ENCODE measurements at places on chromosomes 11 and 22. TPM values are rescaled to one million over a fixed set of nuclear protein-coding genes. Genes with fewer than 3 reads are reported as not detected.
A peak's percentile ranks its signal among the peaks of the same experiment; 100 is the strongest.

DNA sequence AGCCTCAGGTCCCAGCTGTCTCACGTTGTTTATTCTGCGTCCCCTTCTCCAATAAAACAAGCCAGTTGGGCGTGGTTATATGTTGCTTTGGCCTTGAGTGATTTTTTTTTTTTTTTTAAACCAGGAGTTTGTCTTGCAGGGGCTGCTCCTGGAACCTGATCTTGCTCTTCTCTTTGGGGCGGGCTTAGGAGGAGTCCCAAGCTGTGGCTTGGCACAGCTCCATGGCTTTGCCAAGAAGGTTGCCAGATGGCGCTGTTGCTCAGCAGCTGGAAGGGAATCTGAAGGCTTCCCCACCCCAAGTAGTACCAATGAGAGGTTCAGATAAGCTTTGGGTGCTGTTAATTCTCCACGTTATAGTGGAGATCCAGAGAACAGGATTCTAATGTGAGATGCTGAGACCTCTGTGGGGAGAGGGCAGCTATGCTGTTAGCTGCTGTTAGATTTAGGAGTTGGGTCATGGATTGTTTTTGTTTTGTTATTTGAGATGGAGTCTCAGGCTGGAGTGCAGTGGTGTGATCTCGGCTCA lies 2.0 kb upstream of the FERMT3 start:
- DNase-seq, result peak; percentile 93

DNA sequence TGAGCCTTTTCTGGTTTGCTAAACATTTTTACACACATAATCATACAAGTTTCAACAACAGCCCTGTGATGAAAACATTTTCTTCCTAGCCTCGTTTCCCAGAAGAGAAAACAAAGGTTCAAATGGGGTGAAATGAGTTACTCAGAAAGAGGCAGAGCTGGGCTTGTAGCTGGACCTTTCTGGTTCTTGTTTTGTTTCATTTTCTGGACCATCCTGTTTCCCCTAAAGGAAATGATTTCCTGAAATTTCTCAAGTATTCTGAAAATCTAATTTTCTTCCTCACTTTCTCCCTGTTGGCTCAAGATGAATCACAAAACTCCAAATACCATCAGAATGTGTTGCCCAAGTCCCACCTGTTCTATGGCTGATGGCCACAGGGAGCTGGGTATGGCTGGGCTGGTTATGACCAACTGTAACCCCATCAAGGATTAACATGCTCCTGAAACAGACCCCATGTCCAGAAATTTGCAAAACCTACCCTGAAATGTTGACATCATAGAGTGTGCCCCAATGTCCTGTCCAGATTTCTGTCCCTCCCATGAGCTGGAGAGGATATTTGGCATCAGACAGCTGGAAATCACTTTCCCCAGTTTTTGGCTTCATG lies 6.7 kb upstream of the APOL4 start:
- DNase-seq, result no peak

DNA sequence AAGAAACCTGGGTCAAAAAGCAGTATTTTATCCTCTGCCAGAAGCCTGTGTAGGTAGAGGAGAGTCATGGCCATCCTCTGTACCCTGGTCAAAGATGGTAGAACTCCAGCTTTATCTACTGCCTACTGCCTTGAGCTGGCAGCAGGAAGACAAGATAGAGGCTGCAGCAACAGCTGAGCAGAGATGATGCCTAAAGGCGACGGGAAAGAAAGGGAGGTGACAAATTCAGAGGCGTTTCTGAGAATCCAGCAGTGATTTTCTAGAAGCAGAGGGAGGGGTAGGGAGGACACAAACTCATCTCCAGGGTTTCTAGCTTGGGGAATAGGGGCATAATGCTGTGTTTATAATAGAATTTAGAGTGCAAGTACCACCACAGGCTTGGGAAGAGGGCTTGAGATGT lies 15.5 kb upstream of the C1QTNF4 start:
- DNase-seq, result no peak

The PATE2 gene
- total RNA-seq, result not detected

DNA sequence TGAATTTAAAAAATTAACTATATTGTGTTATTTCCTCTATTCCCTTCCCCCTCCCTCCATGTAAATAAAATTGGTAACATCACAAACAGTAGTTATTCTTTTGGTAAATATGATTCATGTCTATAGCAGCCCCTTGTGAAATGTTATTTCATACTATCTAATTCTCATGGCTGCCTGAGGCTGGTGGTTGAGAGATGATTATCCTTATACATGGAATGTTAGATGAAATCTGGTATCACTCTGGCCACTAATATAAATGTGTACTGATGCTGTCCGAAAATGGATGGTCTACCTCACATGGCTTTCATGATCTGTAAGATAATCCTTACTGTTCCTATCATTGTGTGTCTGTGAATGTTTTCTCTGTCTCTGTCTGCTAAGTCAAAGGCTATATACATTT lies 25.0 kb upstream of the EXPH5 start:
- DNase-seq, result no peak

The EHF gene
- total RNA-seq, result 0.18 TPM

- no peak for DNase-seq
Measured at GRCh38 chr22:46770726-46771125, 8.3 kb downstream of the TBC1D22A start.

The KCNE3 gene
- 9.0 TPM for total RNA-seq

The HTR3B gene
- total RNA-seq, result not detected

GRCh38 chr22:48101704-48102103 lies 1339.3 kb downstream of the TBC1D22A start:
- DNase-seq, result no peak

DNA sequence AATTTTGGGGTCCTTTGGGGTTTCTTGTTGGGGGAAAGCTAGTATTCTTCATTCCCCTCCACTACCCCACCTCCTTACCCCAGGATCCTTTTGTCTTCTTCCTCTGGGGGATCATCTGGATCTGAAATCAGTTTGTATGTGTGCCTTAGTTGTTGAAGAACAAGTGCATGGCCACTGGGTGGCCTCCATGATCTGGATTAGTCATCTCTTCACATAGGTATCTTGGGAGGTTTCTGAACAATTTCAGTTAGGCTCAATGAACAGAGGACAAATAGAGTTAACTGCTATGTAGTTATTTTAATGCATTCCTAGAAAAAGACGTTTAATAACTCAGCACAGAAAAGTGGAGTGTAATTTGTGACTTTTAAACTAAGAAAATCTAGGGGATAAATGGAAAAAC lies 7.1 kb upstream of the VWA5A start:
- DNase-seq, result no peak
